ENCODE measurements at places on chromosomes 16 and 17.

DNA sequence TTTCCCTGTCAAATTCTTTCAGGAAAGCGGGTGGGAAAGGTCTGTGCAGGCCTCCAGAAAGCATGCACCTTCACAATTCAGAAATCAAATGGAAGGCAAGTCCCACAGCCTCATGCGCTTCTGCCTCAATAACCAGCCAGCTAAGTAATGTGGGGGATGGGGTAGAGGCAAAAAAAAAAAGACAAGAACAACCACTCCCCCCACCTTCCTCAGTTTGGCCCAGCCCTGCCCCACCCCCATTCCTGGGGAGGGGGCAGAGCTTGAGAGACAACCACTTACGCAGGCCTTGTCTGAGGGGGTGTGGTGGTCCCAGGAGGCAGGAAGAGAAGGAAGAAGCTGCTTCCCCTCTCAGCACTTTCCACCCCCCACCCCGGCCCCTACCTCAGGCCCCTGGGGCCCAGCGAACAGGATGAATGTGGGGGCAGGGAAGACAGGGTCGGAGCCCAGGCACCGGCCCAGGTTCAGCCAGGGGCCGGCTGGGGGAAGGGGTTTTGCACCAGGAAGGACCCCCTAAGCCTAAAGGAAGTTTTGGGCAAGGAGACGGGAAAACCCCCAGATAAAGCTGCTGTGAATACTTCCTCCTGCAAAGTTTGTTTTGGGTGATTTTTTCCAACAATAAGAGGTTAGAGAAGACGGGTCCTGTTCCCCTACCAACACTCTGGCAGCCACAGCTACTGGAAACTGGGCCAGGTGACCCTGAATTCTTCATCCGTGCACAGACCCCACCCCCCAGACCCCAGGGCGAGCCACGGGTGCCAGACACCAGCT, 1.2 kb downstream of the JUP start:
- DNase-seq, result no peak

- DNase-seq, result no peak
Observed at GRCh38 chr16:2186064-2186463, 10.3 kb downstream of the CASKIN1 start.

GRCh38 chr16:67163164-67163998, 1.2 kb upstream of the HSF4 start:
- no peak for DNase-seq

DNA sequence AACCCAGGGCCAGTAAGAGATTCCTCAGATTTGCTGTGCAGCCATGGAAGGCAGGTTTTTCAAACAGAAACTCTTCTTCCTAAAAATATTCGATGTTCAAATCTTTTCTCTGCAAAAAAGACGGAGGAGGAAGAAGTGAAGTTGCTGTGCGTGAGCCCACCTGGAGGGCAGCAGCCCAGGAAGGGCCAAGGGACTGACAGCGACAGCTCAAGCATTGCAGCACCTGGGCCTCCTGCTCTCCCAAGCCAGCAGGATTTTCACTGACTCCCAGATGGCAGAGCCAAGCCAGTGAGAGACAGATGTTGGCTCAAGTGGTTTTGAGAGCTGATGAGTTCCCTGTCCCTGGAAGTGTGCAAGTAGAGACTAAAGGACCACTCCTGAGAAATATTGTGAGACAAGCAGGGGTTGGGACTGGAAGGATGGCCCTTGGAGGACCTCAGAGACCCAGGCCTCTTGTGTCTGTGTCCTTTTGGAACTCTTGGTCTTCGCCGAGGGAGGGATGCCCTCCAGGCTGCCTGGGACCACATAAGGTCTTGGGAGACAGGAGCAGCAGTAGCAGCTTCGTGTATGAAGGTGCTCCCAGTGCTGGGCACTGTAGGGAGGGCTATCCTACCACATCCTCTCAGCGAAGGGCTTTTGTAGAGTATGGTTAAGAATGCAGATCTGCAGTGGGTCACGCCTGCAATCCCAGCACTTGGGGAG, 29.3 kb upstream of the TNFRSF13B start:
- DNase-seq, result no peak

DNA sequence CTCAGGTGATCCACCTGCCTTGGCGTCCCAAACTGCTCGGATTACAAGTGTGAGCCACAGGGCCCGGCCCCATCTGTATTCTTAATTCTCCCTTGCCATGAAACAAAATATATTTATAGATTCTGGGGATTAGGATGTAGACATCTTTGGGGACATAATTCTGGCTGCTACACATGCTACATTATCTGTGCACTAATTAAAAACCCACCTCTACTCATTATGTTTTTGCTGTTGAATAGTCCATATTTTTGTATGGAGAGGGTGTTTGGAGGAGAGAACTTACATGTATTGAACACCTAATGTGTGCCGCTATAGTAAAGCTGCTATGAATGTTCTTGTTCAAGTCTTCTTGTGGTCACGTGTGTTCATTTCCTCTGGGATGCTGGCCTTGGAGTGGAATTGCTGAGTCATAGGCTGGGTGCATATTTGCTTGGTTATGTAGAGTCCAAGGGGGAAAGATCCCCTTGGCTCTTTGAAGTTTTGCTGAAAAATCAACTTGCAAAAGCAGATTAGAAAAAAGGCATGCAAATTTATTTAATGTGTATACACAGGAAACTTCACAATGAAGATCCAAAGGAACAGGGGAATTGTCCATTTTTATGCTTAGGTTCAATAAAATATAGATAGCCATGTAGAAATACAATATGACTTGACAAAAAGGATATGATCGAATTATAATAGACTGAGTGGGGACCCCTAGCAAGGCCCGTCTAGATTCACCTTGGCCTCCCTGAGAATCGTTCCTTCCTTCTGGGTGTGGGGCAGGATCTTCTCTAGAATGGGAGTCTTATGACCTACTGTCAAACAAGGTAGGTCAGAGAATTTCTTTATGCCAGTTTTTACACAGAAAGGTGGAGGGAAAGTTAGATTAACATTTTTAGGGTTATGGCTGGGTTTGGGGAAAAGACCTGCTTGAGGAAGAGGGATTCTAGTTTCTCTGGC, 42.1 kb upstream of the GPRC5B start:
- DNase-seq, result no peak

DNA sequence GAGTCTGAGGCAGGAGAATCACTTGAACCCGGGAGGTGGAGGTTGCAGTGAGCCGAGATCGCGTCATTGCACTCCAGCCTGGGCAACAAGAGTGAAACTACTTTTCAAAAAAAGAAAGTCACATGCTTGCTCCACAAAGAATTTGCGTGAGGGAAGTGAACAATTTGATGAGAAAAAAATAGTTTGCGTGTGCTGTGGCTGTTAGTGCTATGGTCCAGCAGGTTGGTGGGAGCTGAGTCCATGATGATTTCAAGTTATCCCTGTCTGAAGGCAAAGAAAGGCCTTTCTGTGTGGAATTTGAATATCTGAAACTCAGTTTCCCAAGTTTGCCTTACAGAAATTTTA, 21.0 kb downstream of the PRCD start:
- DNase-seq, result no peak

DNA sequence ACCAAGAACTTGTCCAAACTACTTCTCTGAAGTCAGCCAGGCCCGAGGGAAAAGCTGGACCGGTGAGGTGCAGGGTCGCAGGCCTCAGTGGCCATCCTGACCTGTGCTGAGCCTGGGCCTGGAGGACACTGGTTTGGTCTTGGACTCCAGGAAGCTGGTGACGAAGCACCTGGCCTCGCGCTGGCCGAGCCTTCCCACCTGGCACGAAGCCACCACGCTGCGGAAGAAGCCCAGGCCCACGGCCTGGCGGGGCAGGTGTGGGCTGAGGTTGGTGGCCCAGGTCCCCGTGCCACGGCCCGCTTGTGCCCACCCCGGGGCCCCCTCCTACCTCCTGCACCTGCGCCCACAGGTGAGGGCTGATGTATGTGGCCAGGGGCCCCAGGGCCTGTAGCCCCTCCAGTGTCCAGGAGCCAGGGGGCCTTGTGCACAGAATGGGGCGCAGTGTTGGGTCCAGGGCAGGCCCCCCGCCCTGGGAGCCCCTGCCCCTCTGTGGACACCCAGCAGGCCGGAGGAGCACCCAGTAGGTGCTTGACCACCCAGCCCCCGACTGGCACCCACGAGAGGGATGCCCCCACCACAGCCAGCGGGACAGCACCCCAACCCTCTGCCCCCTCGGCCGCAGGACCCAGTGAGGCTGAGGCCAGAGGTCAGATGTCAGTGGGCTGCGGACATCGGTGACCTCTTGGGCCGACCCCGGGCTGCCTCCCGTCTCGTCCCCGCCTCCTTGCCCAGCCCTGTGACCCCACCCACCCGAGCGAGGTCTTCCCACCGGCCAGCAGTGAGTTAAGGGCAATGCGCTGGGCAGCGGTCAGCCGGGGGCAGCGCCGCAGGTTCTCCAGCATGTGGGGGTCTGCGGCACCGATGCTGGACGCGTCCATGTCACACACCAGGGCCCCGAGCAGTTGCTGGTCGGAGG, 13.8 kb downstream of the MSLN start:
- DNase-seq, result no peak

DNA sequence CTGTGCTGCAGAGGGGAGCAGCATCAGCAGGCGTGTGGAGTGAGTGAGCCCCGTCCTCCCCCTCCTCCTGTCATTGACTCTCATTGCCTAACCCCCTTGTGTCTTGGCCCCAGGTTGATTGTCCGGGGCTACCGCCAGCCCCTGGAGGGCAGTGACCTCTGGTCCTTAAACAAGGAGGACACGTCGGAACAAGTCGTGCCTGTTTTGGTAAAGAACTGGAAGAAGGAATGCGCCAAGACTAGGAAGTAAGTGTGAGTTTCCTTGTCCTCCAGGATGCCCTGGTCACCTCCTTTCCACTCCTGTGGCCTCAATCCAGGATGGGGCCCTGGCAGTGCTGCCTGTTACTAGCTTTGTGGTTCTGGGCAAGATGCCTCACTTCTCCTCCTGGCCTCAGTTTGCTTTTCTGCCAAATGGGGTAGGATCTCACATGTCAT, 87.0 kb downstream of the ABCC1 start:
- no peak for DNase-seq

DNA sequence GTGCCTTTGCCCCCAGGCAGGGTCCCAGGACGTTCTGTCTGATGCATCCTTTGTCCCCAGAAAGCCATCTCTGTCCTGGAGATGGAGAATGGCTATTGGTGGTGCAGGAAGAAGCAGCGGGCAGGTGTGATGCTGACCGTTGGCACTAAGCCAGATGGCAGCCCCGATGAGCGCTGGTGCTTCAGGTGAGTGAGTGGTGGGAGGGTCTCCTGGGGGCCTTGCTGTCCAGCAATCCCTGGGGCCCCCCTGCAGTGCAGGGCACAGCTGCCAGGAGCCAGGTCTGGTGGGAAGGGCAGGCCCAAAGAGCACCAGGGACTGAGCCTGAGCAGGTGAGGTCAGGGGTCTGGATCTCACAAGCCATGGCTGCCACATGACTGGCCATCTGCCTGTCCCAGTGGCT, 18.1 kb downstream of the TRPV2 start:
- DNase-seq, result no peak

DNA sequence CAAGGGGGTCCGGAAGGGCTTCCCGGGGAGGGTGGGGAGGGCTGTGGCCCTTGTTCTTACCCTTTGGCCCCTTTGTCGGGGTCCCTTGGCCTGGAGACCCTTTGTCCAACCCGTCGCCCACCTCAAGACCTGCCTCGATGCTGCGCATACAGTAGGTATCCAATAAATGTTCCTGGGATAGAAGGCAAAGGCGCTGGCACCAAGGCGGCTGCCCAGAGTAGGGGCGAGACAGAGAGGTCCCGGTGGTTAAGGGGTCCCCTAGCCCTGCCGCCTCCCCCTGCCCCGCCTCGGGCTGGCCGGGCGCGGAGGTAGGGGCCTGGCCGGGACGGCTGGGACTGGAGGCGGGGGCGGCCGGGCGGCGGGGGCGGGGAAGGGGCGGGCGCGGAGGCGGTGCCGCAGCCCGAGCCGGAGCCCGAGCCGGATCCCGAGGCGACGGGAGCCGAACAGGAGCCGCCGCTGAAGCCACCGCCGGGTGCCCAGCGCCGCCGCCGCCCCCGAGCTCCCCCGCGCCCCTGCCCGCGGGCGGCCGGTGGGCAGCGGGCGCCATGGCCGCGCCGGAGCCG, at the start of gene NHERF2:
NHERF2 (plus strand) TSS at position 442 of the 563 bp plus-strand sequence; CDS start at position 546, 104 bp downstream.
- DNase-seq, result no peak

- DNase-seq, result no peak
Observed at GRCh38 chr16:87471278-87472141, 21.3 kb downstream of the ZCCHC14 start.

- no peak for DNase-seq
Observed at GRCh38 chr16:15785386-15786059, 71.3 kb downstream of the MYH11 start.

DNA sequence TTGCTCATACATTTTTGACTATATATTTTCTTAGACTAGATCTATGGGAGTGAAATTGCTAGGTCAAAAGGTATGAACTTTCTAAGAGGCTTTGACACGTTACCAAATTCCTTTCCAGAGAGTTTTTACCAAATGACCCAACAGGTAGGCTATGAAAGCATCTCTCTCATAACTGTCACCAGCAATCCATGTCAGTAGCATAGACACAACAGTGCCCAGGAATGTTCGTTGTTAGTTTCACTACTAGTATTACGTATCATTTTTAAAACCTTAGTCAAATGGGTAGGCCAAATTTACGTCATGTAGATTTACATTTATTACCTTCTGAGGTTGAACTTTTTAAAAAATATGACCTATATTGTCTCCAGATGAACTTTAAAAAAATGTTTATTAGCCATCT, 66.8 kb downstream of the MARCHF10 start:
- DNase-seq, result no peak

GRCh38 chr16:28984619-28985135, at the start of gene LAT:
Gene LAT (plus strand): TSS chr16:28985052. CDS start chr16:28985418, 366 bp downstream.
- peak; percentile 69 for DNase-seq

GRCh38 chr16:814974-815373, 14.4 kb upstream of the GNG13 start:
- no peak for DNase-seq

DNA sequence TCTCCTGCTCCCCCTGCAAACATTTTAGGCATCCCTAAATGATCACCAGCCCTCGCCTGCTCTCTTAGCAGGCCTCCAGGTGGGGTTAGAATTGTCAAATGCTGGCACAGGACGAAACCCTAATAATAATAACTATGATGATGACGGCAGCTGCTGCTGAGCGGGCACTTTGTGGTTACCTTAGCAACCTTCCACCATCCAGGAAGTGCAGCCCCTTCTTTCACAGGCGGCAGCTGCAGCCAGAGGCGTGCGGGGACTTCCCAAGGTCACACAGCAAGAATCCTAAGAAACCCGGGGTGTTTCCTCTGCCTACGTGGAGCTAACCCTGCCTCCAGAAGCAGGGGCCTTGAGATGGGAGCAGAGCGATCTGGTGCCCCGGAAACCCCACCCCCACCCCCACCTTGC, 22.4 kb upstream of the EIF1 start:
- DNase-seq, result peak; percentile 33

DNA sequence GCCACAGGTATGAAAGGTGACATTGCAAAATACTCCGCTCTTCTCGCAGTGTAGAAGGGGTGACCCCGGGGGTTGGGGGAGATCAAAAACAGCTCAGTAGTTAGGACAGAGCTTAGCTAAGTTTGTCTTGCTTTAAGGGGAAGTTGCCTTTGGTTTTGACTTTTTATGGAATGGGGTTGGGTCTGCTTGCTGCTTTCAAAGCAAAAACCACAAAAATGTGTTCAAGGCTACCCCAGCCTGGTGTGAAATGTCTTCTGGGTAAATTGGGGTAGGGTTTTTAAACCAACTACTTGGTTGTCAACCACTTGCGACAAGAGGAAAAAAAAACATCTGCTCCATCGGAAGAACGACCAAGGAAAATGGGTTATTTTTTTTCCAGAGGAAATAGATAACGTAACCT, 6.2 kb downstream of the FUS start:
- DNase-seq, result no peak
